Nasal cavity respiratory epithelium epithelial cell of viscerocranial mucosa (primary cell): ENCODE measurements at places on chromosomes 5 and 9. TPM values are rescaled to one million over a fixed set of nuclear protein-coding genes. Genes with fewer than 3 reads are reported as not detected.

IQGAP2 gene
- 0.50 TPM in 1 of 2 replicates, not detected in the other for total RNA-seq

SLC6A7 gene
- total RNA-seq, result not detected in 2 replicates

TMEM252 gene
- not detected in 2 replicates for total RNA-seq

DEPDC1B gene
- 1.3 and 2.7 TPM in 2 replicates for total RNA-seq

DMRT2 gene
- under 0.01 and 0.50 TPM in 2 replicates for total RNA-seq

SPINK14 gene
- not detected in 2 replicates for total RNA-seq

ADAMTS6 gene
- 12.2 and 28.7 TPM in 2 replicates for total RNA-seq

EDIL3 gene
- total RNA-seq, result 0.68 and 2.6 TPM in 2 replicates

FBP2 gene
- total RNA-seq, result not detected in 2 replicates

CD274 gene
- 20.2 and 56.0 TPM in 2 replicates for total RNA-seq
